ENCODE measurements at places on chromosomes 2 and 18.
A peak's percentile ranks its signal among the peaks of the same experiment; 100 is the strongest.

- DNase-seq = no peak
Observed at GRCh38 chr18:80133124-80133523, 24.1 kb downstream of the ADNP2 start.

- DNase-seq = no peak
Observed at GRCh38 chr18:42860011-42860410, 255.5 kb downstream of the RIT2 start.

- no peak for DNase-seq
Observed at GRCh38 chr18:419541-420175, 80.8 kb downstream of the COLEC12 start.

- no peak for DNase-seq
Observed at GRCh38 chr18:7676253-7676873, 109.2 kb downstream of the PTPRM start.

DNA sequence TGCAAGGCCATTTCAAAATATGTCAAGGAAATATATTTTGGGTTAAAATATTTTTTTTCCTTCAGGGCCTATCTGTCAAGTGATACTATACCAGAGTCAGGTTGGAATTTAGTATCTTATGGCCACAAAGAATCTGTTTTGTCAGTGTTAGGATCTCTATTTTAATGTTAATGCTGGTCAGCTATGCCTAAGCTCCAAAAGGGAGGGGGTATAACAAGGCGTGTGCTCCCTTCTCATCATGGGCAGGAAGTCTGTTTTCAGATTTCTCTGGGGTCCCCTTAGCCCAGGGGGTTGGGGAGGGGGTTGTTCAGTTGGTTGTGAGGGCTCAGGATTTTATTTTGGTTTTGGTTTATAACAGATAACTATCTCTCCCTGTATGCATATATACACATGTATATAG, 126.4 kb downstream of the TMEM163 start:
- no peak for DNase-seq

GRCh38 chr2:159658881-159659873, 42.8 kb upstream of the BAZ2B start:
- no peak for DNase-seq

DNA sequence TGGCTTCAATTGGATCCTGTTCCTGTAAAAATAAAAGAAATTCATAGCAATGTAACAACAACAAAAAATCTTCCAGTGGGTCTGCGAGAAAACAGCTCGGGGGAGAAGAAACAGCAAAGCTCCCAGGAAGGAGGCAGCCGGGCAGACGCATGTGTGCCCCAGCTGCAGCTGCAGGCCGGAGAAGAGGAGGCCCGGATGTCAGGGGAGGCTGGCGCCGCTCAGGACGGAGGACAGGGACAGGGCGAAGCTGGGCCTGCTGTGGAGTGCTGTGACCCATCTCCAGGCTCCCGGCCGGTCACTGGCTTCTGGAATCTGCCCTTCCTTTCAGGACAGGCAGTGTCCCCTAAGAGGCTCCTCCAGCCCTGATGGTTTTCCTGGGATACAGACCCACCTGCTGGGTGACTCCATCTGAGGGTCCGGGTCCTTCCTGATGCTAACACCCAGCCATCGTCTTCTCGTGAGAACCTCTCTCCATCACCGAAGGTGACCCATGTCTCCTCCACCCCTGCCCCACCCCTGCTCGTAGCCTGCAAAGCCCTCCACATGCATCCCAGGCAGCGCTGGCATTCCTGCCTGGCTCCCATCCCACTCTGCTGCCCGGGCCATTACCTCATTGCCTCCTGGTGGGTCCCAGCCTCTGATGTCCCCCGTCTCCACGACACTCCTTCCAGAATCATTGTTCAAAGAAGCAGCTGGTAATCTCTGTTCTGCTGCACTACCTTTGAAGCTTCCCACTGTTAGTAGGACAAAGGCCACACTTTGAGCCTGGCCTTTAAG, 145.4 kb upstream of the TWIST2 start:
- no peak for DNase-seq

- no peak for DNase-seq
Observed at GRCh38 chr2:42261518-42262195, 92.5 kb downstream of the EML4 start.

DNA sequence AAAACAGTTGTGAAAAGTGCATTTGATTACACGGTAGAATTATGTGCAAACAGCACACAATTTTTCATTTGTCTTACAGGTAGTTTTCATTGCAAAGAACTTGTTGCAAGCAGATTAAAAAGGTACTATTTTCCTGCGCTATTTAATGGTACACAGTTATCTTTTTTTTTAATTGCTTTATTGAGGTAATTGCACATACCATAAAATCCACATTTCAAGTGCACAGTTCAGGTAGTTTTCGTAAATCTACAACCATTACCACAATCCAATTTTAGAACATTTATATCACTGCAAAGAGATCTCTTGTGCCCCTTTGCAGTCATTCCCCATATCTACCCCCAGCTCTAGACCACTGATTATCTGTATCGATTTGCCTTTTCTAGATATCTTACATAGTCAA, 2.6 kb upstream of the GALNT1 start:
- DNase-seq = no peak

DNA sequence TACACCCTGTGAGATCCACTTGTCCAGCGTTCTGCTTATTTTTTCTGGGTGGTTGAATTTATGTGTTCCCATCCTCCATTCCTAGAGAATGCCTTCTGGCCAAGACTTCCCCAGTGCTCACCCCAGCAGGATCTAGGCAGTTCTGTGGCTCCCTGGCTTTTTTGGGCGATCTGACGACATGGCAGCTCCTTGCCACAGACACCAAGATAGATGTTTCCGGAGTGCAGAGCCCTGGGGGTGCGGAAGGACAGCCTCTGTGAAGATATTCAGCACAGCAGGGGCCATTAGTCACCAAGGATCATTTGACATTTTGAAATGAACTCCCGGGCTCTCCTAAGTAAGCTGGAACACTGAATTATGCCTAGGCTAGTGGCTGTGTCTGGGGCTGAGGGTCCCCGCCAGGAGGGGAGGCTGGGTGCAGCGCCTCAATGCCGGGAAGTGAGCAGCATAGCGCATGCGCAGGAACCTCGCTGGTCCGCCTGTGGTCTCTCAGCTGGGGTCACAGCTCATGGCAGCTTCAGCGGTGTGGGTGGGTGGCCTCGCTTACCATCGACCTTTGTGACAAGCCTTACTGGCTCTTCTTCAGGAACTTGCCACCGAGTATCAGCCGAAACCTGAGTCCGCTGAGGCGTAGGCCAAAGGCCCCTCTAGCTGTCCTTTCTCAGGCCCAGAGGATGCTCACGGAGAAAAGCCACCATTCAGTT, 60.3 kb downstream of the MEX3C start:
- no peak for DNase-seq

- DNase-seq = no peak
Observed at GRCh38 chr2:240780023-240780700, 39.9 kb downstream of the KIF1A start.

GRCh38 chr2:176817061-176817565, 395.5 kb upstream of the HNRNPA3 start:
- DNase-seq = no peak

GRCh38 chr18:74567822-74568221, 29.8 kb upstream of the ZNF407 start:
- DNase-seq = no peak

DNA sequence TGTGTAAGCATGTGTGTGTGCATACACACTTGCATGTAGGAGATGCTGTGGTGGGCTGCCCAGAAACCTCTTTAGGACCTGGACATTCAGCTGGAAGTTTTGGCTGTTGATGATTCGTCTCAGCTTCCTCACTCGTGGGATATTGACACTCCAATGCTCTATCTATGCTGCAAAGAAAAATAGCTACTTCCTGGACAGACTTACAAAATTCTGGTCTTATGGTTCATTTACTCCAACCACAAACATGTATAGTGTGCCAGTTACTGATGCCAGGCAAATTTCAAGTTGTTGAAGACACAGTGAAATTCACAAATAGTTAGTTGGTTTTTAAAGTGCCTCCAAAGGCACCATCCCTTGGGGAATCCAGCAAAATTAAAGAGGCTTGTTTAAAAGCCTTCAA, 882.6 kb downstream of the CPS1 start:
- no peak for DNase-seq

DNA sequence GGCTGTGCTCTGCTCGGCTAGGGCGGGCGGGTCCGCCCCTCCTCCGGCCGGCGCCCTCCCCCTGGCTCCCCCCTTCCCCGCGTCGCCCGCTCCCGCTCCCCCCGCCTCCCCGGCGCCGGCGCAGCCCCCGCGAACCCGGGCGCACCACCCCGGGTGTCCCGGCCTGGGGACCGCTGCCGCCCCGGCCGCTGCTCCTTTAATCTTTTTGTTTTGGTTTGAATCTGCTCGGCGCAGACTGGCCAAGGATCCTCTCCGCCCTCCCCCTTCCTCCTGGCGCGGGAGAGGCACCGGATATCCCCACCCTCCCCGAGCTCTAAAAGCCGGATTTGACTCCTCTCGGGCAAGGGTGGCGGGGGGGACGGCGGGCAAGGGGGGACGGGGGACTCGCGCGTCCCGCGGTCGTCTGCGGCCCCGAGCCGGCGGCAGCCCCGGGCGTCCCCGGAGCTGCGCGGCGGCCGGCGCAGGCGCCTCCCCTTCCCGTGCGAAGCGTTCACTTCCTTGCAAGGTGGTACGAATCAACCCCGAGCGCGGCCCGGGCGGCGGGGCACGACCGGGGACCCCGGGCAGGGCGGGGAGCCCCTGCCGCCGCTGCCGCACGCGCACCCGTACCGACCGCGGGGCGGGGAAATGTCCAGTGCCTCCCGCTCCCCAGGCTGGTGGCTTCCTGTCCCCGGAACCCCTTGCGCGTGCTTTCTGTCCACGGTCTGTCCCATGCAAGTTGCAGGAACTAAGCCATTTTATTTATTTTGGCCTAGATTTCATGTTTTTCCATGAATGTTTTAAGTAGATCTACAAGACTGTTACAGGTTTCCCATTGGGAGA, at the start of gene PTGR3:
Gene PTGR3 (minus strand): TSS at position 11 of the 822 bp plus-strand sequence. CDS start 81 bp downstream, outside the sequence.
- DNase-seq = peak; percentile 72

DNA sequence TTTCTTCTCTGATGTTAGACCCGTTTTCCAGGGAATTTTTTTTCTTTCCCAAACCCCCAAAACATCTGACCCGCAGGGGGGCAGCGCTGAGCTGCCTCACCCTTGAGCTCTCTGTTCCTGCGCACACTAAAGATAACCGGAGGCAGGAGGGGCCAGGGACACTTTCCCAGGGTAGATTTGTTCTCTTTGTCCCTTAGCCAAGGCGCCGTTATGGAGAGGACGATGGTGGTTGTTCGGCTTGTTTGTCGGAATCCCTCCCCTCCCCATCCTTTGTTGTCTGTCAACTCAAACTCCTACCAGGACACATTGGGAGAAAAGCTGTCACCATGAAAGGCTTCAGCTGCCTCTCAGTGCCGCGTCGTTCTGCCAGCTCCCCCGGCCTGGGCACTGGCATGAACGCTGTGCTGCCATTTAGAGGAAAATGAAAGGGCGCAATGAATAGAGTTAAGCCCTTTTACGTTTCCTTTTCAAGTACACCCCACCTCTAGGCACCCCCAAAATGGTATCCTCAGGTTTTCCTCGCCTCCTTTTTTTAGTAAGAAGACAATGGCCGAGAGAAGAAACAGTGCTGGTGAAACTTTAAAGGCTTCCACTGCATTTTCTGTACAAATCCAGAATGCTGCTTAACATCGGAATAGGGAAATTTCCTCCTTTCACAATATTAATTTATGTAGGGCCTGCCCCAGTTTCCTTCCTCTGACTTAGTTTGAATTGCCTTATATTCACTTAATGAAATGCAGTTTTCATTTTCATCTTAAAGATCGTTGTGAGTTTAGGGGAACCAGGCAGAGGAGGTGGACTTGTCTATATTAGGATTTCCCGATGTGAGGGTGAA, 62.1 kb downstream of the RND3 start:
- DNase-seq = no peak

- DNase-seq = no peak
Observed at GRCh38 chr18:37275237-37275741, 290.3 kb downstream of the CELF4 start.

DNA sequence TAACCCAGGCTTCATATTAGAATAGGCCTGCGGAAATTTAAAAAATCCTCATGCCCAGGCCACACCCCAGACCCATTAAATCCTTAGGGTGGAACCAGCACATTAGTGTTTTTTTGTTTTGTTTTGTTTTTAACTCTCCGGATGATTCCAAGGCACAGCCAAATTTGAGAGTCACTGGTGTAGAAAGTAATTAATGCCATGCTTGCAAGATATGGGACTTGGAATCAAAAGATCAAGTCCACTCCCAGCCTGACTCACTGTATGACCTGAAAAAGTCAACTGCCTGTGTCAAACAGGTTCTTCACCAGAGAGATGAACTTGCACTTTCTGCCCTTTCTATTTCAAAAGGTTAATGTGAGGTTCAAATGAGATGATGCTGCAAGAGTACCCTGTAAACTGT, 310.3 kb upstream of the LYPD1 start:
- DNase-seq = no peak

DNA sequence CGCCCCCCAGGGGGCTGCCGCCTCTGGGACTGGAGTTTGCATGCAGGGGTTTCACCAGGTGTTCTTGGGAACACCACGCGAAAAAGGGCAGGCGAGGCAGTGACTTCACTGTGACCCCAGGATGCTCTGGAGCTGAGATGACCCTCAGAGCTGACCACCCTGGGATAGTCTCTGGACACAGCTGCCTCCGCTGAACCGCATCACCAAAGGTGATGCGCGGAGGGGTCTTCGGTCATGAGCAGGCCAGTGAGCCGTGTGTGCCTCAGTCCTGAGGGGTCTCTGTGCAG, 17.5 kb downstream of the GPR35 start:
- no peak for DNase-seq

DNA sequence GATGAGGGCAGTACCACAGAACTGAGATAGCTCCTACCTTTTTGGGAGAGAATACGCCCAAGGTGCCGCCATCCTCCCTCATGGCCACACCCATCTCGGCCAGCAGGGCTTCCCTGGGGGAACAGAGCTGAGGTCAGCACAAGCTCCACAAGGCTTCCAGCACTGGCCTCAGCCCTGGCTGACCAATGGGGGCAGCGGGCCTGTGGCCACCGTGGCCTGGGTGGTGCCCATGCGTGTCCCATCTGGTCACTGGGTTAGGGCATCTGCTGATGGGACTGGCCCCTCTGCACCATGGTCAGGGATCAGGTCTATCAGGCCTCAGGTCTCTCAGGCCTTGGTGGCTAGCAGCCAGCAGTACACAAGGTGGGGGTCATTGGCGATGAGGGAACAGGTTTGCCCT, 50.9 kb downstream of the KIF1A start:
- DNase-seq = no peak

DNA sequence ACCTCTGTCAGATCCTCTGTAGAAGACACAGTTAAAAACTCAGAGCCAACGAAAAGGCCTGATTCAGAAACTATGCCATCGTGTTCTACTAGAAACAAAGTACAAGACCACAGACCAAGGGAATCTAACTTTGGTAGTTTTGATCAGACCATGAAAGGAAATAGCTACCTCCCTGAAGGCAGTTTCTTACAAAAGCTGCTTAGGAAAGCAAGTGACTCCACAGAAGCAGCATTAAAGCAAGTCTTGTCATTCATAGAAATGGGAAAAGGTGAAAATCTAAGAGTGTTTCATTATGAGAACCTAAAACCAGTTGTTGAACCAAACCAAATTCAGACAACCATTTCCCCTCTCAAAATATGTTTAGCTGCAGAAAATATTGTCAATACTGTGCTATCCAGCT, 58.2 kb downstream of the FSIP2 start:
- no peak for DNase-seq

- DNase-seq = no peak
Observed at GRCh38 chr2:134185639-134186038, 68.2 kb upstream of the MGAT5 start.

GRCh38 chr18:46148810-46149209, 44.6 kb downstream of the HAUS1 start:
- peak; percentile 47 for DNase-seq

- no peak for DNase-seq
Observed at GRCh38 chr2:162267496-162267895, 24.3 kb upstream of the FAP start.

All from activated CD8-positive, alpha-beta memory T cell treated with anti-CD3 and anti-CD28 coated beads, Interleukin-2, amount 50 U/mL, for 4 hours (primary cell).